Hematopoietic multipotent progenitor cell (in vitro differentiated cells): ENCODE measurements at places on chromosomes 1 and 21. TPM values are rescaled to one million over a fixed set of nuclear protein-coding genes. Genes with fewer than 3 reads are reported as not detected.

LRRC38 gene
- total RNA-seq: 0.27 TPM

DNA sequence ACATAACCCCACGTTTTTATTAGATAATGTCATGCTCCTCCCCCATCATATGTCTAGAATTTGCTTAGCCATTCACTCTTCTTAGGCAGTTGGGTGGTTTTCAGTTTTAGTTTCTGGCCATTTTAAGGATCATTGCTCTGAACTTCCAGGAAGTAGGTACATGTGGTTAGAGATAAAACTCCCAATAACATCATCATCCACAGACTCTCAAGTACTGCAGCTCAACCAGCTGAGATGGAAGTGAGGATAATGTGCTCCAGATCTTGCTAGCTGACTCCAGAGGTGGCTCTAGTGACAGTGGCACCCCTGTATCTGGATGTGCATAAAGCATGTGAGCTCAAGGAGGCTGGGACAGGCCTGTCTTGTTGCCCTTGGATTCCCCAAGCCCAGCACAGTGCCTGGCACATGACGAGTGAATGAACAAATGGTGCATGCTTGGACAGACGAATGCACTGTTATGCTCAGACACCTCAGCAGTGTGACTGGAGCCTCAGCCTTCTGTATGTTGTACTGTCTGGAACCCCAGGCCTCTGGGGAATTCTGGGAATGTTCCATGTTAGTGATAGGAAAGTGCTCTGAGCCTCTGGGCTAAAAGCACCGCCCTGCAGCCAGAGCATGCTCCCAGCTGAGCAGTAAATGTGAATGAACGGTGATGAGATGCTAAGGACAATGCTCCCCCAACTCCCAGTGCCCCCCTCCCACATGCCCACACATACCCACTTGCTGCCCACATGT is 16.4 kb upstream of the KCNN3 start:
- DNase-seq: no peak

HNRNPR gene
- total RNA-seq: 37.4 TPM

NPL gene
- total RNA-seq: 1.1 TPM

- DNase-seq: no peak
Measured at GRCh38 chr21:35015435-35016024, 33.6 kb downstream of the RUNX1 start.

DNA sequence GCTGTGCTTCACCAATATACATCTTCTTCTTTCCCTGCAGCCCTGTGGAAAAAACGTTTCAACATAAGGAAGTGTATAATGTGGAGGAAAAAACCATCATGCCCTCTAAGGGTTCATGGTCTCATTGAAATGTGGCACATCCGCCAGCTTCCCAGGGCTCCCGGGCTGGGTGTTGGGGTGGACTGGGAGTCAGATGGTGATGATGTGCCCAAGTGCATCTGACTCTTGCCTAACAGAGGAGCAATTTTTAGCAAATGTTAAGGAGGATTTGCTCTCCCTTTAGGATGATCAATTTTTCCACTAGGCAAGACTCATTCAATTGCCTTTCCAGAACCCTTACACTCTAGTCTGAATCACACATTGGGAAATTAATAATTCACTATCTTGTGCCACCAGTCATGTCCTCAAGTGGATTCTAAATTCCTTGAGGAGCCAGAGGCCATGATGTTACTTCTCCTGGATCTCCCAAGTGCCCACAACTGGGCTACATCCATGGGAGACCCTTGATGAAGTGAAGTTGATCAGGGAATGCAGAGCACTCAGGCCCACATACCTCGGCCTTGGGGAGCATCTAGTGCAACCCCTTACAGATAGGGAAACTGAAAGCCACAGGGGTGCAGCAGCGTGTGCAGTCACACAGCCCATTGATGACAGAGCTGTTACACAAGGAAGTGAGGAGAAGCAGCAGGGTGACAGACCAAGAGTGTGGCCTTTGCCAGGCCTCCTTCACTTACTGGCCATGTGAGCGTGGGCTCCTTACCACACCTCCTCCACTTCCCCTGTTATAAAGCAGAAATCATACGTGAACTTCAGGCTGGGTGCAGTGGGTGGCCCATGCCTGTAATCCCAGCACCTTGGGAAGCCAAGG is 100.0 kb upstream of the SLC44A3 start:
- DNase-seq: no peak

SPAG17 gene
- total RNA-seq: 0.81 TPM

DNA sequence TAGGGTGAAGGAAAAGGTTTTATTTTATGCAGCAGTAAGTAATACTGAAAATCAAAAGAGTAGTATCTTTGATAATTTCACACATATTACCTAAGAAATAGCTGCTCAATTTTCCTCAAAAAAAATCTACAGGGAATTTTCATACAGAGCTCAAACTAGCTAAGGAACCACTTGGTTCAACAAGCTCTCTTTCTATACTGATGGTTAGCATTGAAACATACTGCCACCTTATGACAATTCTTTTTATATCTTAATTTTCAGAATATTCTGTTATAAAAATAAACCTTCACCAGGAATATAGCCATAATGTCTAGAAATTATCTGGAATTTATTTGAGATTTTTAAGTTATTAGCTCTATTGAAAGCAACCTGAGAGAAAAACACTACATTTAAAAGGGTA is 142.1 kb downstream of the DPYD start:
- DNase-seq: no peak

DNA sequence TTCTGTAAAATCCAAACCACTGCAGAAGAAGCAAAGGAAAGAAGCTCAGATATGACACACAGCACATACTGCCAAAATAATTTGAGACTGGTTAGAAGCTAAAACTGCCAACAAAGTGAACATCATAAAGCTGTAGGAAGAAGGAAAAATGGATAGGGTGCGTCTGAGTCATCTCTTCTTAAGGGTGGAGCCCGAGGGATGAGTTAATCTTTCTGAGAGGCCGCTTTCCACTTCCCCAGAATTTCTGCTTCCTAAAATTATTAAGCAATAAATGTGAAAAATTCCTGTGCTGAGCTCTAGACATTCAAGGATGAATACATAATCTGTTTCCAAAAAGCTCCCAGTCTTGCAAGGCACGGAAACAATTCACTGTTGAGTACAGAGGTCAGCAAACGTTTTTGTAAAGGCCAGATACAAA is 20.1 kb downstream of the PPT1 start:
- DNase-seq: no peak

- DNase-seq: no peak
Measured at GRCh38 chr1:239725933-239726332, 339.6 kb downstream of the CHRM3 start.

GRCh38 chr1:39086865-39087409 is 60.8 kb downstream of the NDUFS5 start:
- peak; percentile 41 for DNase-seq

- DNase-seq: no peak
Measured at GRCh38 chr1:230365723-230366307, 60.3 kb downstream of the PGBD5 start.

PER3 gene
- 2.2 TPM for total RNA-seq

ARHGEF19 gene
- total RNA-seq: 9.2 TPM

ADGRL2 gene
- under 0.01 TPM for total RNA-seq

- DNase-seq: no peak
Measured at GRCh38 chr1:210883821-210884220, 250.1 kb downstream of the KCNH1 start.

DNA sequence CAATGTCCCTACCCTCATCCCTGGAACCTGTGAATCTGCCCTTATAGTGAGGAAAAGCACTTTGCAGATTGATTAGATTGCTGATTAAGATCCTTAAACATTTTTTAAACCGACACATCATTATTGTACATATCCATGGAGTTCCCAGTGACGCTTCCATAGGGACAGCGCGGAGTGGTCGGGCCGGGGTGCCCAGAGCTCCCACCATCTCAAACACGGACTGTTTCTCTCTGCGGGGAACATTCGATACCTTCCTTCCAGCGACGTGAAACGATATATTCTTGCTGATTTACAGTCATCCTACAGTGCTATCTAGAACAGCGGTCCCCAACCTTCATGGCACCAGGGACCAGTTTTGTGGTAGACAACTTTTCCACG is 4.0 kb downstream of the KRTAP10-12 start:
- DNase-seq: no peak

GRCh38 chr1:172815740-172816139 is 156.8 kb downstream of the FASLG start:
- DNase-seq: no peak

NUAK2 gene
- total RNA-seq: 1.3 TPM

NR1I3 gene
- not detected for total RNA-seq

DNA sequence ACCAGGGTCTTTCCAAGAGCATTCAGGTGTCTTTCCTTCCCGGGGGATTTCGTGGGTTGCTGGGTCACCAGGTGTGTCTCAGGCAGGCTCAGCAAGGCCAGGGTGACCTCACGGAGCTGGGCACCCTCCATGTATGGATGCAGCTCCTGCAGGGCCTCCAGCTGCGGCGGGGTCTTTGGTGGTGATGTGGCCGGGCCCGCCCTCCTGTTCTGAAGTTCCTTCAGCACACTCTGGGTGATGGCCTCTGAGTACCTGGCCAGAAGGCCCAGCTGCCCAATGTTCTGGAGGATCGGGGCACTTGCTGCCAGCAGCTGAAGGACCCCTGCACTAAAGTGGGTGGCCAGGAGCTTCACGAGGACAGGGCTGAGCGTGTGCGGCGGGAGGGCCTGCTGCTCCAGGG is 45.5 kb downstream of the URB1 start:
- no peak for DNase-seq
